ENCODE measurements at places on chromosomes 12 and 14.

DNA sequence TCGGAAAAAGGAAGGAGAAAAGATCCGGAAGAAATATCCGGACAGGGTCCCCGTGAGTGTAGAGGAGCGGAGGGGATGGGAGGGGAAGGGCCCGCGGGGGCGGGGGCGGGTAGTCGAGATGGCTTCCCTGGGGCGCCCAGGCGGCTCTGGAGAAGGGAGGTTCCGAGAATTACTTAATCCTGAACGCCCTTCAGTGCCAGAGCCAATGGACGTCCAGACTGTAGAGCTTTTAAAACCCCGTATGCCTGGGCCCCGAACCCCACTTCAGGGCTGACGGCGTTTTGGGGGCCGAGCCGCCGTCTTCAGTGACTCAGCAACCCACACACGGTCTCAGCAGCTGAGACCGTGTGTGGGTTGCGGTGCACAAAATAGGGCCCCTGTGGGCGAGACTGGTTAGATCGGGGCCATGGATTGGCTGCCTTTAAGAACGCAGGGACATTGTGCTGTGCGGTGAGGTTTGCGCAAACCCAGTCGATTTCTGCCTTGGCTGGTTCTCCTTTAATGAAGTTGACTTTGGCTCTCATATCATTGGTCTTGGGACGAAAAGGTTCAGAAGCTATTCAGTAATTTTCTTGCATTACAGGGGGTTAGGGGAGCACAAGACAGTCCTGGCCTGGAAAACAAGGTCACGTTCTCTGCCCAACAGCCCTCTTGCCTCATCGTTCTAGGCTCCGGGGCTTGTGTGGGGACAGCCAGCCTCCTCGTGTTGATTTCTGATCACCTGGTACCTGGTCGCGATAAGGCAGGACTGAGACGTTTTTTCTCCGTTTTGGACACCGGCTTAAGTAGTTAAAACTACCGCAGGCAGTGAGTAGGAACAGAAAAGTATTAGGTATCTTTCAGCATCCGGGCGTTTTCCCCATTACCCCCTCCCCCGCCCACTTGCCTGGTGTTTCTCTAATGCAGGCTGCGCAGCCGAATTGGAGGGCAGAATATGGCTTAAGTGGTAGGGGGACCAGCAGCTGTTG is 775 bp downstream of the GABARAPL1 start:
- peak; percentile 95 for DNase-seq

DNA sequence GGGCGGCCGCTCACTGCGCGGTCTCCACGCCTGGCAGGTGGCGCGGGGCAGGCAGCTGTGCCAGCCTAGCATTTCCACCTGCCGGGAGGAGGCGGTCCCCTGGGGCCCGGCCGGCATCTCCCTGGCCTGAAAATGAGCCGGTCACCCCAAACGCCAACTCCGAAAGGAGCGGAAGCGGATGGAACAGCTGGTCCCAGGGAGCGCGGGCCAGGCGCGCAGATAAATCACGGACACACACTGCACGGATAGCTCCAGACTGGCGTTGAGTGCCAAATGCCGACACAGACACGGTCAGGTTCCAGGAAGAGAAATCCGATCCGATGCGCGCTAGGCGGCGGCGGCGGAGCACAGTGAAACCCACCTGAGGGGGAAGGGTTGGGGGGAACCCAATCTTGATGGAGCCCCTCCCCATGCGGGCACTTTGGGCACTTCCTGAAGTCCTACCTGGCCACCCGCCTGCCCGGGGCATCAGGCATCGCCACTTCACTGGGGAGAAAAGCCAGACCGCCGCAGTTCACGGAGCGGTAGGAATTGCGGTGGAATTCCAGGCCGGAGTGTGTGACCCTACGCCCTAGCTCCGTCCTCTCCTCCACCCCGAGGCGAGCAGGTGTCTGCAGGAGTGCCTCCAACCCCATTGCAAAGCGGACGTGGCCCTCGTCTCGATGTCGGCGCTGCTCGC is 624 bp upstream of the PLEKHD1 start:
- DNase-seq = no peak

DNA sequence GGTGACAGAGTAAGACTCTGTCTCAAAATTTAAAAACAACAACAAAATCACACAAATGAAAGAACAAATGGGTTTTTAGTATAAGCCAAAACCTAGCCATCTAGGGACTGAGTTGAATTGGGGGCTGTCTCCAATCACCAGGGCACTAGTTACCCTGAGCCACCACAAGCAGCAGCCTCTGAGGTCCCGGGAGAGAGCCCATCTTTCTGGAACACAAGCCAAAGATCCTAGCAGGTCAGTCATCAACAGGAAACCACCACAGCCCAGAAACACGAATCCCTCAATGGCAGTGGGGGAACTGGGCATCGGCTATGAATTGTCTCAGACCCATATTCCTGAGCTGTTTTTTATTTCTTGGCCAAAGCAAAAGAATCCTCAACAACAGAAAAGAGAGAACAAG is 75.3 kb downstream of the KDM2B start:
- no peak for DNase-seq

- DNase-seq = no peak
Measured at GRCh38 chr14:92924247-92924646, 1.3 kb downstream of the CHGA start.

- no peak for DNase-seq
Measured at GRCh38 chr12:32589165-32589865, 89.8 kb upstream of the DNM1L start.

DNA sequence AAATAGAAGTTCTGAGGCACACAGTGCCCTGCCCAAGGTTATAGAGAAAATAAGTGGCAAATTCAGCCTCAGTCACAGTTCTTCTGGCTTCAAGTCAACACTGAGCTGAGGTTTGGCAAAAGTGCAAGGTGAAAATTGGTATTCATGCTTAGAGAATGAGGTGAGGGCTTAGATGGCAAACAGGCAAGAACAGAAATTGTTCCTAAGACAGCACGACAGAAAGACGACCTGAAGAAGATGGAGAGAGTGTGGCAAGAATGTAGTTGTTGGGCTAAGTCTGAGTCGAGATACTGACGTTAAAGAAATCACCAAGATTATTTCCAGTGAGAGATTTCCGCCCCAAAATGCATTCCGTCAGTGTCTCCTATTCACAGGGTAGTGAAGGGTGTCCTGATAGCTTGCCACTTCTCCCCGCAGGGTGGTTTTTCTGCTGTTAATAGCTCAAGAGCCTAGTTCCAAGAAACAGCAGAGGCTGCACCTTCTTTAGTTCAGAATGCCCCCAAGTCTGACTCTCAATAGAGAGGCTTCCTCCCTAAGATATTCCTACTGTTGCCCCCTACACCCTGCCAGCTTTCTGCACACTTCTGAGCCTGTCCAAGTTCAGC is 260.8 kb upstream of the AMIGO2 start:
- DNase-seq = no peak

DNA sequence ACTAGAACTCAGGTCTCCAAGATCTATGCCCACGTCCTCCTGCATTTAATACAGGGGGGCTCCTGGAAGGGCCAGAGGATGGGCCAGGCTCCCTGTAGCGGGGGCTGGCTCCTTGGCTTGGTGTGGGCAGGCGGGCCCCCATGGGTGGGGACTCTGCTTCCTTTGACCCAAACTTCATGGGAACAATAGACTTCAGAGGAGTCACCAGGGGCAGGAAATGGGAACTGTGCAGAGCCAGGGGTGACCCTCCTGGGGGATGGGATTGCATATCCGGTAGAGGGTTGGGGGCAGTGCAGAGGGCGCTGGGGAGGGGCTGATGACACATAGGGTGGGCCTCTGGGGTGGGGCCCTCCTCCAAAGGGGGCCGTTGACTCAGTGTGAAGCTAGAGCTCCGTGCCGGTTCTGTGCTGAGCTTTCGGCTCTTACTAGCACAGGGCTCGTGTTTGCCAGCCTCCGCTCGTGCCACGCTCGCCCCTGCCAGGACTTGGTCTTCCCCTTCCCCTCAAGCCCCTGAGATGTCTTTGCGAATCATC is 4.6 kb downstream of the TEAD4 start:
- no peak for DNase-seq

DNA sequence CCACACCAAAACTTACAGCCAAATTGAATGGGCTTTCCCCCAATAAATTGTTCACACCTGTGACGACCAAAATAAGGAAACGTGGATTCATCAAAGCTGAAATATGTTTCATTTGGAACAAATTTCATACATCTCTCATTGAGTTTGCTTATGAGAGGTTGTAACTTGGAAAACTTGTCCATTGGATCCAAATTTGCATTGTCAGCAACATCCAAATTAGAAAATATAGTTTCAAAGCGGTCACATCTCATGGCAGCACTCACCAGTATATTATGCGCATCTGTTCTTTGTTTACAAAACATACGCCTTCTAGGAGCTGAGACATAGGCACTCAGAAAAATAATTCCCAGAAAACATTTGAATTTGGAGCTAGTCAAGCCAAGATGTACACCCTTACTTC is 1028.2 kb upstream of the USP15 start:
- DNase-seq = no peak

DNA sequence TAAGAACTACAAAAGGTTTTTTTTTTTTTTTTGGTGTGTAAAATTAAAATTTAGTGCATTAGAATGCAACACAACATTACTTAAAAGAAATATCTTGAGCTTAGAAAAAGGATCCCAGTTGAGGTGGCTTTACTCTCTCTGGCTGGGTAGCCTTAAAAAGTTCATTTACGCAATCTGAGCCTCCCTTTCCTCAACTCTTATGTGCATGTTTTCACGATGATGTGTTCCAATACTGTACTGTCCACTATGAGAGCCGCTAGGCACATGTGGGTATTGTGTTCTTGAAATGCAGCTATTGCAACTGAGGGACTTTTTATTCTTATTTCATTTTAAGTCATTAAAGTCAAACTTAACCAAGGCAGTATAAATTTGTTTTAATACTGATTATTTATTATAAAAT is 460.9 kb upstream of the SYT1 start:
- no peak for DNase-seq

GRCh38 chr14:36529062-36529461 is 9.0 kb upstream of the NKX2-1 start:
- no peak for DNase-seq

- DNase-seq = no peak
Measured at GRCh38 chr12:65854629-65855028, 30.3 kb downstream of the HMGA2 start.

DNA sequence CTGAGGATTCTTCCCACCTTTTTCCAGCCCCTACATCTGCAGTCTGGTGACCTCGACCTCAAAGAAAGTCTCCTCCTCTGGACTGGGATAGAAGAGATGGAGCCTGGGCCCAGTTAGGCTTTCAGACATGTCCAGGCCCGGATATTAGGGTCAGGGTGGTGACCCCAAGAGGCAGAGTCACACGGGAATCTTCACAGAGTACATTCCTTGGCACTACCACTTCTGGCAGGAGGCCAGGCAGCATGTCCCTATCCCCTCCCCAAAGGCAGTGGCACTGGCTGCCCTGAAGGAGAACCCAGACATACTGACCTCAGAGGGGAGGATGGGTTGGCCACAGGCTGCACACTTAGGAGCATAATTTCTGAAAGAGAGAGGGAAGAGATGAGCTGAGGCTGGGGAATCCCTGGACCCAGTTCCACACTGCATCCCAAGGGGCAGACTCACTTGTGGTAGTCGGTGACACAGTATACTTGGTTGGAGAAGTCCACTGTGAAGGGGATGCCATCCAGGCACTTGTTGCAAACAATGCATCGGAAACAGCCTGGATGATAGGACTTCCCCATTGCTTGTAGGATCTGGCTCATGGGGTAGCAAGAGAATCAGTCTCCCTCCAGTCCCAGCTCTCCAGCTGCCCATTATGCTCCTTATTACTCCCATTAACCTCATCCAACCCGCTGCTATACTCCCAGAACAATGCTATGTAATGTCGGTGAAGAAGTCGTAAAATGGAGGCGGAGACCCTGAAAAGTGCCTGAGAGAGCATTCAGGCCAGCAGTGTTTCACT is 7.6 kb downstream of the AJUBA start:
- DNase-seq = no peak

- DNase-seq = no peak
Measured at GRCh38 chr14:85533861-85534291, 3.9 kb downstream of the FLRT2 start.

GRCh38 chr12:47818467-47819137 is 1.1 kb downstream of the HDAC7 start:
- DNase-seq = no peak

DNA sequence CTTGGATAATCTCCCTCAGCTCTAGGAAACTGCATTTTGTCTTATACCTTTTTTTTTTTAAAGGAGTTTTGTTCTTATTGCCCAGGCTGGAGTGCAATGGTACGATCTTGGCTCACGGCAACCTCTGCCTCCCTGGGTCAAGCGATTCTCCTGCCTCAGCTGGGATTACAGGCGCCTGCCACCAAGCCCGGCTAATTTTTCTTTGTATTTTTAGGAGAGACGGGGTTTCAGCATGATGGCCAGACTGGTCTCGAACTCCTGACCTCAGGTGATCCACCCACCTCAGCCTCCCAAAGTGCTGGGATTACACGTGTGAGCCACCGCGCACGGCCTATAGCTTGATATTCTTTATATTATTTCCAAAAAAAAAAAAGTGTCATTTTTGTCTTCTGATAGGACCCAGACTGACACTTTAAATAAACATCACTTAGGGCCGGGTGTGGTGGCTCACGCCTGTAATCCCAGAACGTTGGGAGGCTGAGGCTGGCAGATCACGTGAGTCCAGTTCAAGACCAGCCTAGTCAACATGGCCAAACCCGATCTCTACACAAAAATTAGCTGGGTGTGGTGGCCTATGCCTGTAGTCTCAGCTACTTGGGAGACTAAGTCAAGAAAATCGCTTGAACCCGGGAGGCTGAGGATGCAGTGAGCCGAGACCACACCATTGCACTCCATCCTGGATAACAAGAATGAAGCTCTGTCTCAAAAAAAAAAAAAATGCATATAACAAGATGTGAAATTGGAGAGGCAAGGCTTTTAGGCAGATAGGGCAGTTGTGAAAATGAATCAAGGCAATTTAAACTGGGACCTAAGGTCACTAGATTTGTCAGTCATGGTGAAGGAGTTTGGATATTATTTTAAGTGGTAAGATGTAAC is 18.4 kb downstream of the SLC2A3 start:
- no peak for DNase-seq

DNA sequence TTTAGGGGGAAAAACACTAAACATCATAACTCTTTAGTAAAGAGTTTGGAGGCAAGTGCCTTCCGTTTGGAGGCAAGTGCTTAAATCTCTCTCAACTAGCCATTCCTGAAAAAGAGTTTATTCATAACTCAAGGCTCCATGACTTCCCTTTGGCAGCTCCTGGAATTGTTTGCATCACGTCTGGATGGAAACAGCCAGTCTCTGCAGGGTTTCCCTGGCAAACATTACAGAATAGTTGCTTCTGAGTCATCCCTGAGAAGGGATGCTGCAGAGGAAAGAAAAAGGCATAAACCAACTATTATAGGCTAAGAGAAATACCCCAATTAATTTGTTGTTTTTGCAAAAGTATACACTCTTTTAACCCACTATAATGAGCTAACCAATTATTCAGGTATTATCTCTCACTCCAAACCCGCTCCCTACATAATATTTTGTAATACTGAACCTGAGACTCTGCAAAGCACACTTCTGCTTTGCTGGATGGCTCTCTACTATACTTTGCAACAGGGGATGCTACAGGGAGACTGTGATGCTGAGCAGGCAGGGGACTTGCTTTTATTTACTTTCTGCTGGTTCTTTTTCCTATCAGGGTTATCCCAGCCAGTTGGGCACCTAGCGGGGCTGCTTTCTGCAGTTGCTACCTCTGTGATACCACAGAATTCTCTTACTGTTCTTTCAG is 497.7 kb downstream of the FUT8 start:
- no peak for DNase-seq
